Hematopoietic multipotent progenitor cell treated with erythropoietin and hydrocortisone succinate and interleukin-3 and kit ligand, for 17 days (in vitro differentiated cells): ENCODE measurements at places on chromosomes 3 and 15.

DNA sequence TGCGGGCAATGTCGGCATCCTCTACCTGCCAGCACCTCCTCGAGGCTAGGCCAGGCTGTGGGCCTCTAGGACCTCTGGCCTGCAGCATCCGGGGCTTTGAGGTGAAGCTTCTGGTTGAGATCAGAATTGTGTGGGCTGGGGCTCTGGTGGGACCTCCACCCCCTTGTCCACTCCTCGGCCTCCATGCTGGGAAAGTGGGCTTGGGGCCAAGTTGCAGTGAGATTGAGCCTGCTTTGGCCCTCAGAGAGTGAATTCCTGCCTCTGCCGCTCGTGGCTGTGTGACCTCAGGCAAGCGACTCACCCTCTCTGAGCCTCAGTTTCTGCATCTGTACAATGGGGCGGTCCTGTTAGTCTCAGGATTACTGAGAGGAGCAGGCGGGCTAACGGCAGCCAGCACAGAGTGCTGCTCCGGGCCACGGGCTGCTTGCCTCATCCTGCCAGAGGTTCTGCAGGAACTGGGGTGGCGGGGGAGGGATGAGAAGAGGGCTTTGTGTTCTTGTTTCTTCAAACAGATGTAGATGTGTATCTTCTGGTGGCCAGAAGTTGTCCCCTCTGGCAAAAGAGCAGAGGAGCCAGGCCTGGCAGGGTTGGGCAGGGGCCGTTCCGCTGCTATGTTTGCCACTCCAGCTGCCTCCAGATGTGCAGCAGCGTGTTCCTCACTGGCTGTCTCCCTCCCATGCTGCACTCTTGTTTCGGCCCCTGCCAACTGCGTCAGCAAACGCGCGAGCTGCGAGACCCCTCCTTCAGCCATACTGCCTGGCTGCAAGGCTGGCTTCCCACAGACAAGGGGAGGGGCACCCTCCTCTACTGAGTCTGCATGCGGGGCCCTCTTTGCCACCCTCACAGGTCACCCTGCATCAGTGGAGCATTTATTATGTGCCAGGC lies 33.7 kb downstream of the FBLN2 start:
- no peak for DNase-seq

GRCh38 chr3:122794483-122794778 lies 438 bp upstream of the SLC49A4 start:
- DNase-seq: no peak

DNA sequence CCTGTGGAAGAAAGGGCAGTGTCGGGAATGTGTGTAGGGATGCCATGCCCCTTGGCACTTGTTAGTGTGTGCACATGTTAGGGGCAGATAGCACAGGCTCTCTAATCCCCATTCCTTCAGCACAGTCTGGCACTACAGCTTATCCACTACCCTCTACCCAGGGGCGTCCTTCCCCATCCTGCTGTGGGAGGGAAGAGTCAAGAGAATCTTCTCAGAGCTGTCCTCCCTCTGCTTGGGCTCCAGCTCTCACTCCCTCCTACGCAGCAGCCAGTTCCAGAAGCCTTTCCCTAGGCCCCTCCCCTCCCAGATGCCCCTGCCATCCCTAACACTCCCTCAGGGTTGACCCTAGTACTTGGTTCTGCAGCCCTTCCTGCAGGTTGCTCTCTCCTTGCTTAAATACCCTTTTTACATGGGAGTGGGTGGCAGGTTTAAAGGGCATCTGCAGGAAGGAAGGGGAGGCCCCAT lies 815 bp upstream of the GRM2 start:
- DNase-seq: no peak

DNA sequence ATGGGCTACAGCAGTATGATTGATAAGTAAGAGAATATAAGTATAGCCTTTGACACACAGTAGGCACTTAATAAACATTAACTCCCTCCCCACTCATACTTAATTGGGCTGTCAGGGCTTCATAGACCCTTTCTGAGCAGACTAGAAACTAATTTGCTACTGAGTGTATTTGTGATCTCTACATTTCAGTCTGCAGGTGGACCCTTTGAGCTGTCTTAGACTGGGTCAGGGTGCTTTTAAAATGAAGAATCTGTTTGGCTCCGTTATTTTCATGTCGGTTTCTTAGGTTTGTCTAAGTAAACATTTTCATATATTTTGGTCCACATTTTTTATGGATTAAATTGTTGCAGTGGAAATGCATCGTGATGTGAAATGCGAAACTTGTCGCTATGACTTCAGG lies 50.3 kb upstream of the SELENOK start:
- DNase-seq: no peak

GRCh38 chr3:184211297-184211696 lies 18.1 kb upstream of the VWA5B2 start:
- no peak for DNase-seq

- no peak for DNase-seq
These were observed 123.0 kb downstream of the FAM43A start for GRCh38 chr3:194808640-194809097.

GRCh38 chr3:17372362-17373210 lies 369.8 kb downstream of the TBC1D5 start:
- DNase-seq: no peak

DNA sequence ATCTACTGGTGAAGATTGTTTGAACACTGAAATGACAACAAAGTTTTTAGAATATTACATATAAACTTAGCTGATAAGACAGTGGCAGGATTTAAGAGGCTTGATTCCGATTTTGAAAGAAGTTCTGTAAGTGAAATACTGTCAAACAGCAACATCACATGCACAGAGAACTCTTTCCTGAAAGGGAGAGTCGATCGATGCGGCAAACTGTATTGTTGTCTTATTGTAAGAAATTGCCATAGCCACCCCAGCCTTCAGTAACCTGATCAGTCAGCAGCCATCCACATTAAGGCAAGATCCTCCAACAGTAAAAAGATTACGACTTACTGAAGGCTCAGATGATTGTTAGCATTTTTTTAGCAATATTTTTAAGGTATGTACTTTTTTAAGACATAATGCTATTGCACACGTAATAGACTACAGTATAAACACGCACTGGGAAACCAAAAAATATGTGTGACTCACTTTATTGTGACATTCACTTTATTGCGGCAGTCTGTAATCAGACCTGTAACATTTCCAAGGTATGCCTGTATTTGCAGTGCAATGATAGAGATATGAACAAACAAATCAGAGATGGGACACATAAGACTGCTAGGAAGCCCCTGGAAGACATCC lies 225.6 kb upstream of the UBE2E1 start:
- DNase-seq: no peak

- no peak for DNase-seq
These were observed 160.7 kb downstream of the PDE8A start for GRCh38 chr15:85142312-85142711.

- DNase-seq: no peak
These were observed 1.1 kb downstream of the MYEF2 start for GRCh38 chr15:48176957-48177356.

DNA sequence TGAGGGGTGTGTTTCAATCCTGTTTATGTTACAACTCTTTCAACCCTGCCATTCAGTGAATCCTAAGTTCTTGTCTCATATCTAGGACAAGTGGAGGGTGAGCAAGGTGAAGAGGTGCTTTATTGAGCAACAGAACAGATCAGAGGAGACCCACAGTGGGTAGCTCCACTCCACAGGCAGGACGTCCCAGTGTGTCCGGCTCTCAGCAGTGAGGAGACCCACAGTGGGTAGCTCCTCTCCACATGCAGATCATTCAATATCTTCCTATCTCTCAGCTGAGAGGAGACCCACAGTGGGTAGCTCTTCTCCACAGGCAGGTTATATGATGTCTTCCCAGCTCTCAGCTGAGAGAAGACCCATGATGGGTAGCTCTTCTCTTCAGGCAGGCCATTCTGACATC lies 556.7 kb downstream of the SI start:
- DNase-seq: no peak

DNA sequence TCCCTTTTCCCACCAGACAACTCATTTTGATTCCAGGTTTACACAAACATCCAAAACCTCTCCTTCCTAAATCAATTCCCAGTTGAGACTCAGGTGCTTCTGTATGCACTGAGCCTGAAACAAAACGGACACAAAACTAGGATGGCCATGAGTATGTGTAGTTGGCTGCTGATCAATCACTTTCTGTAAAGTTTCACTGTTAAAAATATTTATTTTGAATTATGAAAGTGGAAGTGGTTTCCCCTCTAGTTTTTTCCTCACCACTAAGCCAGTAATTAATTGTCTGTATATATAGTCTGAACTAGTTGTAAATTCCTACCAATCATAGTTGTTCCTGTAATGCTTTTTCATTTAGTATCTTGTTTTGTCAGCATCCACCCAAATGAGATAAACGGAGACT lies 51.7 kb upstream of the TSPAN3 start:
- no peak for DNase-seq

DNA sequence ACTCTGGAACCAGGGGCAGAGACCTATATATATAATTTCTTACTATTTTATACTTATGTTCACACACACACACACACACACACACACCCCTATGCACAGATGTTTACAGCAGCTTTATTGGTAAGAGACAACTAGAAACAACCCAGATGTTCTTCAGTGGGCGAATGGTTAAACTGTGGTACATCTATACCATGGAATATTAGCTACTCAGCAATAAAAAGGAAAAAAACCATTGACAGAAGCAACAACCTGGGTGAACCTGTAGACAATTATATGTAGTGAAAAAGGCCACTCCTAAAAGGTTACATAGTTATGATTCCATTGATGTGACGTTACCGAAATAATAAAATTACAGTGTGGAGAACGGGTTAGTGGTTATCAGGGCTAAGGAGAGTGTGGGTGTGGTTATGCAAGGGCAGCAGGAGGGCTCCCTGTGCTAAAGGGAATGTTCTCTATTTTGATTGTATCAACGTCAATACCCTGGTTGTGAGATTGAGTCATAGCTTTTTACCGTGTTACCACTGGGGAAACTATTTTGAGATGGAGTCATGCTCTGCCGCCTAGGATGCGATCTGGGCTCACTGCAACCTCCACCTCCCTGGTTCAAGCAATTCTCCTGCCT lies 85.5 kb downstream of the FLNB start:
- DNase-seq: no peak

GRCh38 chr3:188906236-188906635 lies 265.5 kb upstream of the TPRG1 start:
- no peak for DNase-seq

DNA sequence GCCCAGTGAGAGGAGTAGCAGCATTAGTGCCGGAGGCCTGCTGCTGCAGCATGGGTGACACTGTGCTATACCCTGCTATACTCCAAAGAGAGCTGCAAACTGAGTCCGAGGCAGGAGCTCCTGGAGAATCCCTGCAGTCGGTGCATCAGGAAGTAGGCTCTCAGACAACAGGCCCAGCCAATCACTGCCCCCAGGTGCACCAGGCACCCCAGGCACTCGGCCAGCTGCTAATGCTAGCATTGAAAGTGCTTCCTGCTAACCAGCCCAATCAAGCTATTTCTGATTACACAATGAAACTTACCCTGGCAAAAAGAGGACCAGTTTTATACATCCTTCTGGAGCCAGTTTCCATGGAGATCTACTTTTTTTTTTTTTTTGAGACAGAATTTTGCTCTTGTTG lies 45.6 kb upstream of the IREB2 start:
- DNase-seq: no peak

DNA sequence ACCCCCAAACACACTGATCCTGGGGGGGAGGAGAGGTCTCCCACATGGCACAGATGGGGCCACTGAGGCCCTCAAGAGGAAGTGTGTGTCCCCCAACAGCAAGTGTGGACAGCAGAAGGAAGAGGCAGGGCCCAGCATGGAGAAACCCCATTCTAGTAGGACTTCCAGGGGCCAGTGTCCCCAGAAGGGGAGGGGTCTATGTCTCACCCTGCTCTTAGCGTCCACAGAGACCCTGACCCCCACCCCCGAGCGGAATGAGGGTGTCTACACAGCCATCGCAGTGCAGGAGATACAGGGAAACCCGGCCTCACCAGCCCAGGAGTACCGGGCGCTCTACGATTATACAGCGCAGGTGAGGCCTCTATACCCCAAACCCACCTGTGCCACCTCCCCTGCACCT lies 35.3 kb downstream of the TSPAN3 start:
- DNase-seq: no peak

DNA sequence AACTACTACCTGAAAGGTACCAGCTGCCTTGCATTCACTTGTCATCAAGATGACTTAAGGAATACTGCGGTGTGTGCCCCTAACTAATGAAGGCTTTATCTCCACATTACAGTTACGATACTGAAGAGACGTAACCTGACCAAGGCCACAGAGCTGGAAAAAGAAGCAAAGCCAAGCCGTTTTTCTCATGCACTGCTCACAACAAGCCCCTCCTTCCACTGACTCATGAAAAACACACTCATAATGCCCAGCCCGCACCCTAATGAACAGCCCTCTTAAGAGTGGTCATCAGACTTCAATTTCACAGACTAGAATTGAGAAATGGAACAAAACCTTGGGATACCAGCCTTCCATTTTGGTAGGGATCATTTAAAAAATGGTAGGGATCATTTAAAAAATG lies 11.6 kb downstream of the PSMD6 start:
- peak; percentile 72 for DNase-seq

DNA sequence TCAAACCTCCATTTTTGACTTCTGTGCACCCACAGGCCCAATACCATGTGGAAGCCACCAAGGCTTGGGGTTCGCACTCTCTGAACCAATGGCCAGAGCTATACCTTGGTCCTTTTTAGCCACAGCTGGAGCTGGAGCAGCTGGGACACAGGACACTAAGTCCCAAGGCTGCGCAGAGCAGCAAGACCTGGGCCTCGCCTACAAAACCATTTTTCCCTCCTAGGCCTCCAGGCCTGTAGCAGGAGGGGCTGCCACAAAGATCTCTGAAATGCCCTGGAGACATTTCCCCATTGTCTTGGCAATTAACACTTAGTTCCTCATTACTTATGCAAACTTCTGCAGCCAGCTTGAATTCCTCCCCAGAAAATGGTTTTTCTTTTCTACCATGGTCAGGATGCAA lies 81.3 kb downstream of the ZMAT3 start:
- DNase-seq: no peak

- DNase-seq: no peak
These were observed 119.1 kb downstream of the ATG7 start for GRCh38 chr3:11391174-11391879.

- DNase-seq: no peak
These were observed 15.4 kb downstream of the PSTPIP1 start for GRCh38 chr15:77010312-77010686.
